IMR-90 (cell line): ENCODE measurements at places on chromosomes 11 and 22. TPM values are rescaled to one million over a fixed set of nuclear protein-coding genes. Genes with fewer than 3 reads are reported as not detected.
A peak's percentile ranks its signal among the peaks of the same experiment; 100 is the strongest.

DERL3 gene
- under 0.01 and 0.18 TPM in 2 replicates for total RNA-seq

CRYAB gene
- total RNA-seq, result 3.9 and 6.5 TPM in 2 replicates

AQP11 gene
- 1.1 and 1.4 TPM in 2 replicates for total RNA-seq

CTR9 gene
- total RNA-seq, result 37.1 and 38.3 TPM in 2 replicates

- DNase-seq, result peak; percentile 47
Measured at GRCh38 chr11:75384438-75385080, 14.8 kb upstream of the RPS3 start.

SCGB1D2 gene
- not detected in 2 replicates for total RNA-seq

BRSK2 gene
- total RNA-seq, result under 0.01 and 0.18 TPM in 2 replicates

DNA sequence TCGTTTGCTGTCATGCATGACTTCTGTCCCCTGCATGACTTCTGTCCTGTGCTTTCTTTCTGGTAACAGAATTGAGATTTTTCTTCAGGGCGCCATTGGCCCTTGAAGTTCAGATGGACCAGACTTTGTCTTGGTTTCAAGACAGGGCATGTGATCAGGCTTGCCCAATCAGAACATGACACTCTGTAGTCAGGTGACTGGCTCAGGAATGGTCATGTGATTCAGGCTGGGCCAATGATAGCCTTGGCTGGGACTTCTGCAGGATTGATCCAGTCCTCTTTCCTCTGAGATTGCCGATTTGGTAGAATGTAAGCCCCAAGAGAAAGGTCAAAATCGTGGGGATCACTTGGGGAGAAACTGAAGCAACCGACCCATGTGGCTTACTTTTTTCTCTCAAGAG lies 90.5 kb upstream of the ALX4 start:
- DNase-seq, result no peak

OR5M10 gene
- total RNA-seq, result not detected in 2 replicates

GRCh38 chr22:19213442-19214077 lies 35.0 kb upstream of the SLC25A1 start:
- DNase-seq, result peak; percentile 39

DNA sequence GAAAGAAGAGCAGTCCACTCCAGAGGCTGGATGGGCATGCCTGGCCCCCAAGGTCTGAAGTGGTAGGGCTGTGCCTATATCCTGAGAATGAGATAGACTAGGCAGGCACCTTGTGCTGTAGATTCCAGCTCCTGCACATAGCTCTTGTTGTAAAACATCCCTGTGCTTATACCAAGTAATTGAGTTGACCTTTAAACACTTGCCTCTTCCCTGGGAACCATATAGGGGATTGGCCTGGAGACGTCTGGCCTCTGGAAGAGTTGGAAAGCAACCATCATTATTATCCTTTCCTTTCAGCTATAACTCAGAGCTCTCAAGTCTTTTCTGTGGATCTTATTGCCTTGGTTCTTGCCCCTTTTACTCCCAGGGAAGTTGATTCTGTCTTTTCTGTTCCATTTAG lies 15.1 kb downstream of the LIMK2 start:
- DNase-seq, result no peak

CCDC81 gene
- 5.6 and 6.5 TPM in 2 replicates for total RNA-seq

GRCh38 chr11:35927682-35928081 lies 16.2 kb upstream of the LDLRAD3 start:
- DNase-seq, result peak; percentile 38

MPPED1 gene
- not detected in 2 replicates for total RNA-seq

- DNase-seq, result no peak
Measured at GRCh38 chr22:40023341-40023841, 28.6 kb downstream of the FAM83F start.

GGTLC3 gene
- not detected in 2 replicates for total RNA-seq

TPH1 gene
- under 0.01 TPM in 2 replicates for total RNA-seq

DNA sequence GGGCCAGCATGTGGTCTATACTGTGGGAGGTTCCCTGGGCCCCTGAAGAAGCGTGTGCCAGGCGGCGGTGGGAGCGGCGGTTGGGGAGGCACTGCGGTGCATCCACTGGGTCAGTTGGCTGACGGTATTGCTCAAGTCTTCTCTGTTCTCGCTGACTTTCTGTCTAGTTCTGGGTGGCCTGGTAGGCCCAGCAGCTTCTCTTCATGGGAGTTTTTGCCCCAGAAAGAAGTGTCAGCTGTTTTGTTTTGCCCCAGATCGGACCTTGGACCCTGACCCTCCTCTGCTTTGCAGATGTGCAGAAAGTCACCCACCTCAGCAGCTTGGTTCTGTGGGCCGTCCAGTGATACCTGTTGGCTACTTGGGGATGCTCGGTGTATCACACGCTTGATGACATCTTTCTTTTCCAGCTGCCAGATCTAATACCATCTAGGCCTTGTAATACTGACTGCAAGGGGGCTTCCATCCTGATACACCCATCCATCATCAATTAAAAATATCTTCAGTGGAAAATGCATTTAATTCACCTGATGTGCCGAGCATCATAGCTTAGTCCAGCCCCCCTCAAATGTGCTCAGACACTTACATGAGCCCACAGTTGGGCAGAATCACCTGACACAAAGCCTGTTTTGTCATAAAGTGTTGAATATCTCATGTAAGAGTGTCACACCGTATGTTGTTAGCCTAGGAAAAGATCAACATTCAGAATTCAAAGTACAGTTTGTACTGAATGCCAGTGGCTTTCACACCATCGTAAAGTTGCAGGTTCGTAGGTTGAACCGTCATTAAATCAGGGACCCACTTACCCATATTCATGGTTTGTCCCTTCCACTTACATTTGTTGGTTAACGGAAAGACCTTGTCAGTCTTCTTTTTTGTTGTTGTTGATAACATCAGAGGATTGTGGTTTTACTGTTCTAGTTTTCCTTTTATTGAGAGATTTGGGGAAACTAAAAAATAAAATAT lies 13.9 kb downstream of the ZBED4 start:
- DNase-seq, result no peak

DNA sequence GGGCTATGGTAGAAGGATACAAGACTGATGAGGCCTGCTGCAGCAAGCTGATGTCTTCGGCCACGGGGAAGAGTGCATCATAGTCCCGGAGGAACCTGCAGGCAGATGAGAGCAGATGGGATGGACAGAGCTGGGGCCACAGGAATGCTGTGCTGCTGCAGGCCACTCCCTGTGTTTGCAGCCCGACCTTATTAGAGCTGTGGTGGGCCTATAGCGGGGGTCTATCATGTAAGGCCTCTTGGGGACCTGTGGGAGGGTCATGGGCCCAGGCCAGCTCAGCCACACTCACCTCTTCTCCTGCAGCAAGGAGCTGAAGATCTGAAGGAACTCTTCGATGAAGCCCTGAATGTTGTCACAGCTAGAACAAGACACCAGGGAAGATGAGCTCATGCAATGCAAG lies 31.9 kb downstream of the ASCC2 start:
- DNase-seq, result no peak

MMP13 gene
- not detected in 2 replicates for total RNA-seq

DNA sequence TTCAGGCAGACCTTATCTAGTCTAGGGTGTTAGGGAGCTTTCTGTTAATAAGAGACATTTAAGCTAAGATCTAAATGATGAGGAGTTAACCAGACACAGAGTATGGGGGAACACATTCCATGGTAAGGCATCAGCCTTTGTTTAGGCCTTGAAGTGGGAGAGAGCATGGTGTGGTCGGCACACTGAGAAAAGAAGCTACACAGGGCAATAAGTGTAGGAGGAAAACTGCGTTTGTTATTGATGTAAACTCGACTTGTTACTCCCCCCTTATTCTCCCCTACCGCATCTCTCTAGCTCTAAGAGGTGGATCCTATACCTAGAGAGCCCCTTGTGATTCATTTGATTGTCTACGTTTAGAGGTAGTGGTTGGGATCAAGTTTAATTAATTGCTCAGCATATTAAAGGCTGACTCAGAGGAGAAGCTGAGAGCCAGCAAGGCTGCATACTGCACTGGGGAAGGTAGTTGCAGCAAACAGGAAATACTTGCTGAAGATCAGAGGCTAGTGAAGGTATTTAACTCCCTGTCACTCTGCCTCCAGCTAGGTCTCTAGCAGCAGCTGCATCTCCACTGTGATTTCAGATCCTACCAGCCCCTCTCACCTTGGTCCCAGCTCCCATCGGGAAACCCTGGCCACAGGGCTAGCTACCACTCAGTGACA lies 86.8 kb upstream of the TEAD1 start:
- peak; percentile 71 for DNase-seq

GRCh38 chr11:73393011-73393380 lies 16.8 kb downstream of the RELT start:
- DNase-seq, result no peak

DNA sequence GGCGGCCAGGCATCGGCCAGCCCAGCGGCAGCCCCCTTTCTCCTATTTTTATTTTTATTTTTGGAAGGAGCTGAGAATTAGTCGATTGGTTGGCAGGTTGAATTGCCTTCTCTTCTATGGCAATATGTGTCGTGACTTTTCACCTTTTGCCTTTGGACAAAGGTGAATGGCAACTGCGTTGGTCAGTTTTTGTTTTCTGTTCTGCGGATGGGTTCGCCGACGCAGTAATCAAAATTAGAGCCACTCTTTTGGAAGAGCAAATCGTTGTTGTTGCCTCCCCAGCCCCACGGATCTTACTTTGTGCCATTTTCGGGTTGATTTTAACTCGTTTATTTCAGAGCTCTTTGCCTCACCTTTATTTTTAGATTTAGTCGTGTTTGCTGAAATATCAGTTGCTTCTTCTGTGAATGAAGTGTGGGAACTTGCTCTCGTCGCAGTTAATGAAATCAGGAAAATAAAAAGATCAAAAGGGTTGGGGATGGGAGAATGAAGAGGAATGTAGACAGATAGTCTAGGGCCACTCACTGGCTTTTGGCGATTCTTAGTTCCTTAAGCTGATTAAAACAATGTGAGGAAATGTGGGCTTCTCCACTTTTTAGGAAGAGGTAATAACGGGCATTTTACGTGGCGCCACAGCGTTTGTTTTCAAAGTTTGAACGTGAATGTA lies 1.6 kb downstream of the CECR2 start:
- no peak for DNase-seq

DNA sequence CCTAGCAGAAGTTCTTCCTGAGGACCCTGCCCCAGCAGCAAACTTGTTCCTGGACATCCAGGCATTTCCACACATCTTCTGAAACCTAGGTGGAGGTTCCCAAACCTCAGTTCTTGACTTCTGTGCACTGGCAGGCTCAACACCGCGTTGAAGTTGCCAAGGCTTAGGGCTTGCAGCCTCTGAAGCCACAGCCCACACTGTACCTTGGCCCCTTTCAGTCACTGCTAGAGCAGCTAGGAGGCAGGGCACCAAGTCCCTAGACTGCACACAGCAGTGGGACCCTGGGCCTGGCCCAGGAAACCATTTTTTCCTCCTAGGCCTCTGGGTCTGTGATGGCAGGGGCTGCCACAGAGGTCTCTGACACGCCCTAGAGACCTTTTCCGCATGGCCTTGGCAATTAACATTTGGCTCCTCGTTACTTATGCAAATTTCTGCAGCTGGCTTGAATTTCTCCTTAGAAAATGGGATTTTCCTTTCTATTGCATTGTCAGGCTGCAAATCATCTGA lies 159.0 kb downstream of the SBF2 start:
- DNase-seq, result no peak

GRCh38 chr22:43437871-43438475 lies 26.2 kb downstream of the MPPED1 start:
- DNase-seq, result no peak

OR6M1 gene
- not detected in 2 replicates for total RNA-seq

OR8K5 gene
- total RNA-seq, result not detected in 2 replicates

GRCh38 chr11:115284773-115285172 lies 219.4 kb downstream of the CADM1 start:
- peak; percentile 50 for DNase-seq

DNAJB7 gene
- not detected in 2 replicates for total RNA-seq

GRCh38 chr11:108346451-108346850 lies 120.9 kb downstream of the C11orf65 start:
- DNase-seq, result no peak

DNA sequence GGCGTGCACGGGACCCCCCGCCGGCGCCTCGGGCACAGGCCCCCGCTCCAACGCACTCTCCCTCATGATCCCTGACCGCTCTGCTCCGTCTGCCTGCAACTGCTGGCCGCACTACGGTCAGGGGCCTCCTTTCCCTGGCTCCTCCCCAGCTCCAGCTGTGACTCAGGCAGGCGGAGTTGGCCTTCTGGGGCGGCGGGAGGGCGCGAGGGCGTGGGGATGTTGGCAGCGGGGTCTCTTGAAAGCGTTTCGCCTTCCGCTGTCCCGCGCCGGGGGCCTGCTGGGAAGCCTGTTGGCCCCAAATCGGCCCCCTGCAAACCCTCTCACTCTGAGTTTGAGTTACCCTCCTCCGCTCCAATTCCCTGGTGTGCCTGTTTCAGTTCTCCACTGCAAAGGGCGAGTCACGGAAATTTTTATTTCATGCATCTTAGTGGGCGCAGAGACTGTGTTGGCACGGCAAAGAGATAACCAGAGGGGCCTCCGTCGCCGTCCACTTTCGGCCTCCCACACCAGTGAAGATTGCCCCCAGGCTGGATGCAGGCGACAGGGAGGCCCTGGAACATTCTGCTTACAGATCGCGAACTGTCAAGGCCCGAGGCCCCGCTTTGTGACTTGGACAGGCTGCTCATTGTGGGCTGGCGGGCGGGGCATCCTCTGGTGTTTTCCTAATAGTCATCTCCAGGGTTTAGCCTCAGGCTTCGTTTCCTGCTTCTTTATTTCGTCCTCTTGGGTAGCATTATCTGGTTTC lies at the start of gene CAVIN3:
Gene CAVIN3, minus strand, starts transcription at position 91 of the 745 bp plus-strand sequence. Its CDS starts 25 bp downstream, at position 66.
- peak; percentile 85 for DNase-seq

POLD3 gene
- 9.1 and 10.6 TPM in 2 replicates for total RNA-seq

DNA sequence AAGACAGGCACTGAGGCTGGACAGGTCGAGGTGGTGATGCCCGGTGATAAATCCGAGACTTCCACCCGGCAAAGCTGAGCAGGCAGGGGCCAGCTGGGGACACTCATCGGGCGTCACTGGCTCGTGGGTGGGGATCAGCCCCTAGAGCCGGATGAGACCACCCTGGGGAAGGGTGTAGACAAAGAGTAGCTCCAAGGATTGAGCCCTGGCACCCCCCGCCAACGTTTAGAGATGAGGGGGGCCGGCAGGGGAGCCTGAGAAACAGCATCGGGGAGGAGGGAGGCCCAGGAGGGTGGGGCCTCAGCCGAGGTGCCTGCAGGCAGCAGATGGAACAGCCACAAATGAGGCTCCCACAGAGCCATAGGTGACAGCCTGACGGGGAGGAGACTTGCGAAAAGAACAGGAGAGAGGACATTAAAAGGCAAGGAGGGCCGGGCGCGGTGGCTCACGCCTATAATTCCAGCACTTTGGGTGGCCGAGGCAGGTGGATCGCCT lies 27.4 kb upstream of the CBX7 start:
- DNase-seq, result no peak

DNA sequence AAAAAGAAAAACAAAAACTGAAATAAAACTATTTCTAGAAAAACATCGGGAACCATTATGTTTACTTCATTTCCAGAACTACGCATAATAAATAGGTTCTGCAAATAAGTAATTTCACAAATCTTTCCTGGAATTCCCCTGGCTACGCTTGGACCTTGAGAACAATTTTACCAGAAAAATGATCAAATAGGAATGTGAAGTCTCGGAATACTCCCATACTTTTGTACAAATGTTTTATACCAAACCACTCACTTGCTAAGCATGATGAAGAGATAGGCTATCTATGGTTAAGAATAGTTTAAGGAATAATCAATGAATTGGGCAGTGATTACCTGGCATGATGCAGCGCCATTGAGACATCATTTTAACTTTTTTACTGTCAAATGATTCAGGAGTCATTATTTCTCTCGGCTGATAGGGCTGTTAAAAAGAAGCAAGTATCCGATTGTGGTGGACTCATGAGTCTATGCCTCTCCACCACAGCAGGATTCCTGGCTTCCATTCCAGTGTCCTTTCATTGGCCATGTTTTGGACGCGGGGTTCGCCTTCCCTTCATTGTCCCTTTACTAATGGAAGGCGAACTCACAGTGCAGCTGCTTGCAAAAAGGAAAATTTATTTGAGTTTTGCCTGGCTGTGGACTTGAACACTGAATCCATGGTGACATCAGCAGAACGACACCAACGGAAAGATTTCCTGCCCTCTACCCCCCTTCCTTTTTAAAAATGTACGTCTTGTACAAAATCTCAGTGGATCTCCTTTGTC lies 39.9 kb upstream of the BLID start:
- DNase-seq, result no peak
